ENCODE measurements at places on chromosomes 2 and 18.

GRCh38 chr18:62531078-62531477, 8.3 kb downstream of the ZCCHC2 start:
- H3K4me1 ChIP-seq = peaks cover 65% of the 10 kb centered on the region
- peaks cover 4% of the 10 kb centered on the region for H3K36me3 ChIP-seq
- H3K27me3 ChIP-seq = no peaks in the 10 kb centered on the region
- H3K27ac ChIP-seq = peak overlapping the region; percentile 74
- no peak overlapping the region for H3K4me3 ChIP-seq
- no peak for DNase-seq

DNA sequence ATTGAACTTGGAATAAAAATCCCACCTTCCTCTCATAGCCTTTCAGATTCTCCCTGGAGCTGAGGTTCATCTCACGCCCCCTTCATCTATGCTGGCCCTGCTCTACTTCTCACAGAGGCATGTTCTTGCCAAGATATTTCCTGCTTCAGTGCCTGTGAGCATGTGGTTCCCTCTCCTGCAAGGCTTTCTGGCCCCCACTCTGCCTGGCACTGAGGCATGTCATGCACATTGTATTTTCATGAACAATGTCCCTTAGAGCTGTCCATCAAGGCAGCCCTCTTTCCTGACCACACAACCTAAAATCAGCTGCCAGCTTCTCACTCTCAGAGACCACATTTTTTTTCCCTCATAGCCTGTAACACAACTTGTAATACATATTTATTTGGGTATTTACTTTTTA, 18.0 kb upstream of the HK2 start:
- no peak for DNase-seq
- peaks cover 5% of the 10 kb centered on the region for H3K27me3 ChIP-seq
- no peaks in the 10 kb centered on the region for H3K36me3 ChIP-seq
- no peak overlapping the region for H3K27ac ChIP-seq
- H3K4me3 ChIP-seq = no peak overlapping the region

DNA sequence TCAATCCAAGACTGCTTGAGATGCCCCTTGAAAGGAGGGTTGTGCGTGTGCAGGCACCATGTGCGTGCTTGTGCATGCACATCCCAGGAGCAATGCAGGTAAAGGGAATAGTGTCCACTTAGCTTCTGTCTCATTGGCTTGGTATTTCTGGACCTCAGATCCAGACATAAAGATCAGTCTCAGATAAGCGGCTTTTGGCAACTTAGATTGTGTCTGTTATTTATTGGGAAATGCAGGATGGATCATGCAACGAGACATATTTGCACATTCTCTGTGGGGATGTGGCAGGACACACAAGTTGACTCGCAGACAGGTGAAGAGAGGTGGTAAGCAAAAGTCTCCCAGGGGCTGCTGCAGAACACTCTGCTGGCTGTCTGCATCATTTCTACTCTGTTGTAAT, 67.9 kb downstream of the SETBP1 start:
- H3K27ac ChIP-seq = no peak overlapping the region
- DNase-seq = no peak
- peaks cover 10% of the 10 kb centered on the region for H3K4me1 ChIP-seq
- peaks cover 56% of the 10 kb centered on the region for H3K27me3 ChIP-seq

GRCh38 chr2:10920764-10921388, 9.1 kb downstream of the KCNF1 start:
- H3K4me1 ChIP-seq = no peaks in the 10 kb centered on the region
- no peaks in the 10 kb centered on the region for H3K36me3 ChIP-seq
- no peak for DNase-seq
- H3K27me3 ChIP-seq = no peaks in the 10 kb centered on the region
- H3K4me3 ChIP-seq = no peak overlapping the region
- H3K27ac ChIP-seq = no peak overlapping the region

DNA sequence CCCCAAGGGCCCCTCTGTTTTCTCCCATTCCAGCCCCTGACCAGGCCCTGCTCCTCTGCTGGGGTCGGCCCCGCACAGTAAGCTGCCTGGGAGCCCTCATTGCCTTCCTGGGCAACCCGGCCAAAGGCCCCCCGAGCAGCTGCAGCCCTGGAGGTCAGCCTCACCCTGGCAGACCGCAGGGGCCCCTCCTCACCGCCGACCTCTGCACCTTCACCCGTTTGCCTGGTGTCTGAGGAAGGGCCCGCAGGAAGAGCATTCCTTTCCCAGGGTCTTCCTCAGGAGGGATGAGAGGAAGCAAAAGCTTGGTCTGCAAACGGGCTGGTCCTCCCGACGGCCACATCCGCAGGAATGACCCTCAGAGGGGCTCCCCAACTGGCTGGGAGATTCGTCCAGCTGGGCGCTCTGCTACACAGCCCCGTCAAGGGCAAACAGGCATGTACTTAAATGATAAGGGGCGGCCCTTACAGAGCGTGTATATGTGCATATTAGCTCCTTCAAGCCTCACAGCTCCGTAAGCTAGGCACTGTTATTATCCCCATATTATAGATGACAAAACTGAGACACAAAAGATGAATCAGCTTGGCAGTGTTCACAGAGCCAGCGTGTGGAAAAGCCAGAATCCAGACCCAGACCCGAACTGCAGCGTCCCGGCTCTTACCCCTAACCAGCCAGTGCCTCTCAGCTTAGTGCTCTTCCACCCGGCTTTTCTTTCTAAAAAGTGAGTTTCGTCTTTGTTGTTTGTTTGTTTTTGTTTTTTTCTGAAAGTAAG, 52.8 kb downstream of the SLC4A1AP start:
- H3K27me3 ChIP-seq = peaks cover 23% of the 10 kb centered on the region
- DNase-seq = no peak
- H3K27ac ChIP-seq = peak overlapping the region; percentile 60
- peak overlapping the region; percentile 72 for H3K4me3 ChIP-seq
- H3K36me3 ChIP-seq = no peaks in the 10 kb centered on the region

- peaks cover 9% of the 10 kb centered on the region for H3K27me3 ChIP-seq
- H3K4me1 ChIP-seq = peaks cover 5% of the 10 kb centered on the region
- H3K27ac ChIP-seq = no peak overlapping the region
- no peak for DNase-seq
These were observed 144.2 kb upstream of the NABP1 start for GRCh38 chr2:191533693-191534180.

- H3K4me1 ChIP-seq = no peaks in the 10 kb centered on the region
- no peak overlapping the region for H3K27ac ChIP-seq
- no peaks in the 10 kb centered on the region for H3K36me3 ChIP-seq
- DNase-seq = no peak
- no peaks in the 10 kb centered on the region for H3K27me3 ChIP-seq
These were observed 253.6 kb upstream of the SIX3 start for GRCh38 chr2:44687686-44688455.

All from activated T-cell treated with anti-CD3 and anti-CD28 coated beads, Interleukin-2, amount 50 U/mL, for 72 hours (primary cell).